Stimulated activated CD4-positive, alpha-beta T cell treated with anti-CD3 and anti-CD28 coated beads, Interleukin-12 subunit alpha, Interleukin-12 subunit beta, amount 100 ng/mL, for 4 hours (primary cell): ENCODE measurements at places on chromosomes 1 and 21.
A peak's percentile ranks its signal among the peaks of the same experiment; 100 is the strongest.

DNA sequence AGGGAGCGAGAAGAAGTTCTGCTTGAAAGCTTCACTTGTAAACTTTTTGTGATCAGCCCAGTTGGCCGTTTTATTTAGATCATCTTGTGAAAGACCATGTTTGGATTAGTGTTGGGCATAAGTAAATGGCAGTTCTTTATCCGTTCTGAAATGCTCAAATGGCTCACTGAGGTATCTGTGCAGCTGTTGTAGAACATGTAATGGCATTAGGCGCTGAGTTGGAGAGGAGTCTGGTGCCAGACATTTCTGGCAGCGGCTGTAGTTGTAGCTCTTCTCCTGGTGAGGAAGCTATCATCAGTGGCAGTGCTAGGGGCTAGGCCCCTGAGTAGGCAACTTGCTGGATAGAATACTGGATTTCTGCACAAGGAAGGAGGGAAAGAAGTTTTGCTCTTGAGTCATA is 321.6 kb downstream of the LMO4 start:
- DNase-seq, result no peak

- no peak for DNase-seq
Measured at GRCh38 chr1:9150582-9151327, 21.9 kb upstream of the GPR157 start.

- DNase-seq, result no peak
Measured at GRCh38 chr1:77704736-77705135, 22.3 kb upstream of the ZZZ3 start.

DNA sequence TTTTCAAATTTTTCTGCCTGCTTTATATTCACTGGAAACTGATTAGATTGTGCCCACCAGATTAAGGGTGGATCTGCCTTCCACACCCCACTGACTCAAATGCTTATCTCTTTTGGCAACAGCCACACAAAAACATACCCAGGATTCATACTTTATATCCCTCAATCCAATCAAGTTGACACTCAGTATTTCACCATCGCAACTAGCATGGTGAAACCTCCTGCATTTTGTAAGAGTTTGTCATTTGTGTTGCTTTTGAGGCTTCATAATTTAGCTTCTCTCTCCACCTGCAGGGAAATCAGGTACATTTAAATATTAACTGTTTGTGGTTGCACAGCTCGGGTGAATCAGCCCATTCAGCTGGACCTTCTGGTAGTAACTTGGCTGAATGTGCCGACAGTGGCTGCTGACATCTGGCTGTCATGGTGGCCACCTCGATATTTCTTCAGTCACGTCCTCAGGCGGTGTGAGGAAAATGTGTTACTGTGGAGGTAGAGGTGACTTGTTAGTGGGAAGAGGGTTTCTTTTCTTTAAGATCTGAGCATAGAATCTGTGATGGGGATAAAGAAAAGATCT is 224.0 kb downstream of the PTBP2 start:
- no peak for DNase-seq

GRCh38 chr1:48596046-48596445 is 124.0 kb upstream of the SPATA6 start:
- DNase-seq, result no peak

DNA sequence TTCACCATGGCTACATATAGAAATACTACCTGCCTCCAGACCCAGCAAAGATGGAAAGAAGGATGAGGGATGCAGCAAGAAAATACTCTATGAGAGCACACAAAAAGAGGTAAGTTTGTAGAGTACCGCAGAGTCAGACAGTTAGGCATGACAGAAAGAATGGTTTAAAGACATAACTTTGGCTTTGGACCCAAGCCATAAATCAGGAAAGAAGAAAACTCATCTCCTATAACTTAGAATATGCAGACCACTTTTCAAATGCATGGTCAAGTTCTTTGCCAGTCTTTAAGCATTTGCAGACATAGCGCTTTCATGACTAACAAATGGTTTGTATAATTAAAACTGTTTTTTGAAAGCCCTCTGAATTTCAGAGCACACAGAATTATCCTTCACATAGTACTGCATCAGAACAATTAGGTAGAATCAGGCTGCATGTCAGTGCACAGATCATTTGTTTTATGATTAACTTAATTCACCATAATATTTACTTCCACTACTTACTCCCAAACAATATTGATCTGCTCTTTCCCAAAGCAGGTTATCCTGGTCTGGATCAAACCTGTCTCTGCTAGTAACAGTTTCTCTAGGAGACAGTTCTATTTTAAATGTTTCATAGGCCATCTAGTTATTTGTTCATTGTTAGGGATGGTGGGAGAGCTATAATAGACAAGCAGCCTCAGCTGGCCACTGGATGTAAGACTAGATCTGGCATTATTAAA is 280.7 kb upstream of the NR5A2 start:
- no peak for DNase-seq

DNA sequence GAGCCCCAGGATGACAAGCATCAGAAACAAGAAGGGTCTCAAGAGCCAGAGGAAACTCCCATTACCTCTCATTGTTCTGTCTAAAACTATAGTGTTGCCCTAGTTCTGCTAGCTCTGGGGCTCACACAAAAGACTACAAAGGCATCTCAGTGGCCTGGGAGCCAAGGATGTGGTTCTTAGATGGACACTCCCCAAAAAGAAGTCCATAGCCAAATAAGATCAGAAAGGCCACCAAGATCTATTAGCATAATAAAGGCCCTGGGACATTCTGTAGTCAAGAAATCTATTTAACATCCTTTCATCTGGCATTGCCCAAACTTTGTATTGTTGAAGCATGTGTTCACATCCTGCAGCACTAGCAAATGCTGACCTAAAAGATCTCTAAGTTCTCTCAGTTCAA is 99.5 kb downstream of the EDEM3 start:
- no peak for DNase-seq

DNA sequence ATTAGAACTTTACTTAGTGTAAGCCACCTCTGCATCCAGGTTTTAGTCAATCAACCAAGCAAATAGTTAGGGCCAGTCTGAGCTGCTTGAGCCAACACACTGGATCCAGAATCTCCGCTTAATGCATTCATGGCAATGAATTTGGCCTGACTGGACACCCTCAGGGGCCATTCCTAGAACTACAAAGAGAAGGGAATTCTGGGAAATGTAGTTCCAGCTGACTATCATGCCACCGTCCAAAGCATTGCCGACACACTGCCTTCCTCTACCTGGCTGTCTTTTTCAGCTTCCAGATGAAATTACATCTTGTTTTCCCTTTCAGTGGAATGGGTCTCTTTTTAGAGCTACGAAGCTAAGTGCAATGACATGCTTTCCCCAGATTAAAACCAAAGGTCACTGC is 163.0 kb upstream of the IGSF21 start:
- DNase-seq, result no peak

DNA sequence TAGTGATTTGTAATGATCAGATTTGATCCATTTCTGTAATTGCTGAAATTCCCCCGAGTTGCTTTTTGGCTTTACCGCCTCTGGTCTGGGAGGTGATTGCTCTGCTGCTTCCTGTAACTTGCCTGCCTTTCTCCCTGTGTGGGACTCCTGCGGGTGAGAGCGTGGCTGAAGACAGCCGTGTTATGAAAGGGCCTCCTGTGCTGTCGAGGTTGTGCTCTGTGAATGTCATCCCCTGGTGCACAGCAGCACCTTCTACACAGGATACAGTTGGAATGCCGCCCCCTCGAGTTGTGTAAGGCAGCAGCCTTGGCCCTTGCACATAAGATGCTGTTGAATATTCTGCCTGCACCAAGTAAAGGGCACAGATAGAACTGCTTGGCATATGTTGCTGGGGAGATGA is 5.9 kb downstream of the SOD1 start:
- DNase-seq, result no peak

GRCh38 chr1:226782845-226783601 is 43.9 kb upstream of the ITPKB start:
- DNase-seq, result no peak

DNA sequence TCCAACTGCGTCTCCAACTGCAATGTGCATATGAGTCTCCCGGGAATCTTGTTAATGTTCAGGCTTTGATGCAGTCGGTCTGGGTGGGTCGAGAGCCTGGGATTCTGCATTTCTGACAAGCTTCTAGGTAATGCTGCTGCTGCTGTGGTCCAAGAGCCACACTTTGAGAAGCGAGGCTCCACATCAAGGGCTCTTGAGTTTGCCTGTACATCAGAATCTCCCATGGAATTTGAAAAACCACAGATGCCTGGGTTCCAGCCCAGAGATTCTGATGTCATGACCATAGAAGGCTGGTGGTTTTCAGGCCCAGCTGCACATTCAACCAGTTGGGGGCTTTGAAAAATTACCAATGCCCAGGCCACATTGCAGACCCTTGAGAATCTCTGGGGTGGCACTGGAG is 93.9 kb upstream of the TARDBP start:
- no peak for DNase-seq

DNA sequence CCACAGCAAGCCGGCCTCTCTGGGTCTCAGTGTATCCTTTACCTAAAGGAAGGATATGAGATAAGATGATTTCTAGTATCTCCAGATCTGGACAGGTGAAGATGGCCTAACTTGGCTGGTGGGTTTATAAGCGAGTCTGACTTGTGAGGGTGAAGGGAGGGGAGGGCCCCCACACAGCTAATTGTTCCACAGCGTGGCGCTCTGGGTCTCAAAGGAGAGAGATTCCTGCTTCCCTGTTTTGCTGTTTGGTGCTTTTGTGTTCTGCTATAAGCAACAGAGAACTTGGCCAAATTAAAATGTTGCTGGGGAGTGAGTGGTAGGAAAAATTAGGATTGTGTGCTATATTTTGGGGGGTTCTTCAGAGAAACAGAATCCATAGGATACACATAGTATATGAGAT is 28.9 kb upstream of the NLRP3 start:
- no peak for DNase-seq

DNA sequence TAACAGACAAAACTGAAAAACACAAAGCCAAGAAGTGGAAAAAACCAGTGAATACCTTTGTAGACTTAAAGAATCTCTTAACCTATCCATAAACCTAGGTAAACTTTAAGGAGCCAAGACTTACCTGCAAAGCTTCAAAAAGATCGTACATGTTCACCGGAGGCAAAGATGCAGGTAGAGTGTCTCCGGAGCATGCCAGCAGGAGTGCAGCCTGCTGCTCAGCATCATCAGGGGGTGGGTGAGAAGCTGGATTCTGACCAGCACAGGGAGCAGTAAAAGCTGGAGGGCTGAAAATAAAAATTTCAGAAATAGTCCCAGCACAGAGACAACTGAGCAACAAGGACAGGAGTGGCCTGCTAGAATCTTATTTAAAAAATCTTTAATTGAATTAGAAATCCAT is 18.1 kb downstream of the TADA1 start:
- no peak for DNase-seq

- no peak for DNase-seq
Measured at GRCh38 chr1:21671915-21672314, 2.8 kb upstream of the RAP1GAP start.

DNA sequence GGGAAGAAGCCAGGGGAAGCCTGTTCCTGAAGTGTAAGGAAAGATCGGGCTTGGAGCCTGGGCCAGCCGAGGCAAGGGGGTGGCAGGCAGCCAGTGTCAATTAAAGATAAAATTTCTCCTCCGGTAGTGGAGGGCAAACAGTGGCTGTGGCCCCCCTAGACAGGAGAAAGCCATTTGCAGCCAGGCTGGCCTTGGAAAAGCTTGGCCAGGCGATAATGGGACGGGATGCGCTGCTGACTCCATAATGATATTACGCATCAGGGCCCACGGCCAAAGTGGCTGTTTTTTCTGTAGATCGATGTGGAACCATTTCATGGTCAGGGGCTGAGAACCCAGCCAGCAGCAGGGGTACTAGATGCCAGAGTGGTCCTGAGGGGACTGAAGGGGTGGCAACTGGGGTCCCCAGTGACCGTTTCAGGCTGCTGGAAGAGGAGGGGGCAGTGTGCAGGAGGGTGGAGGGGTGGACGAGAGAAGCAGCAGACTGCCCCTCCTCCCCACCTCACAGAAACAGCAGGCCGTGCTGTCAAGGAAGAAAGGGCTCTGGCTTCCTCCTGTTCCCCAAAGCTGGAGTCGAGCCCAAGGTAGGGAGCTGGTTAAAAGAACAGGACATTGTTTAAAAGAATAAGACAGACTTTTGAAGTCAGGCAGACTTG is 25.2 kb downstream of the KCNC4 start:
- no peak for DNase-seq

DNA sequence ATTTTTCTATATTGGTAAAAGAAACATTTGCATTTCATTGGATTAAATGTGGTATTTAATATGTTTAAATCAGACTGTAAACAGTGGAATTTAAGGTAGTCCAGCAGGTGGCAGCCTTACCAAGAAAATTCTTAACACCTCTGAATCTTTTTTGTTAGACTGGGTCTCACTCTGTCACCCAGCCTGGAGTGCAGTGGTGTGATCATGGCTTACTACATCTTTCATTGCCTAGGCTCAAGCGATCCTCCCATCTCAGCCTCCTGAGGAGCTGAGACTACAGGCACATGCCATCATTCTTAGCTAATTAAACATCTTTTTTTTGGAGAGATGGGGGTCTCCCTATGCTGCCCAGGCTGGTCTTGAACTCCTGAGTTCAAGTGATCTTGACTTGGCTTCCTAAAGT is 98.8 kb downstream of the RABGAP1L start:
- DNase-seq, result peak; percentile 25
